NCI-H1092 treated with DMSO at 0.1 percent for 48 hours (cell line): ENCODE measurements at places on chromosomes 3 and 15.

- DNase-seq: no peak
Measured at GRCh38 chr3:173932624-173933023, 535.1 kb downstream of the NLGN1 start.

DNA sequence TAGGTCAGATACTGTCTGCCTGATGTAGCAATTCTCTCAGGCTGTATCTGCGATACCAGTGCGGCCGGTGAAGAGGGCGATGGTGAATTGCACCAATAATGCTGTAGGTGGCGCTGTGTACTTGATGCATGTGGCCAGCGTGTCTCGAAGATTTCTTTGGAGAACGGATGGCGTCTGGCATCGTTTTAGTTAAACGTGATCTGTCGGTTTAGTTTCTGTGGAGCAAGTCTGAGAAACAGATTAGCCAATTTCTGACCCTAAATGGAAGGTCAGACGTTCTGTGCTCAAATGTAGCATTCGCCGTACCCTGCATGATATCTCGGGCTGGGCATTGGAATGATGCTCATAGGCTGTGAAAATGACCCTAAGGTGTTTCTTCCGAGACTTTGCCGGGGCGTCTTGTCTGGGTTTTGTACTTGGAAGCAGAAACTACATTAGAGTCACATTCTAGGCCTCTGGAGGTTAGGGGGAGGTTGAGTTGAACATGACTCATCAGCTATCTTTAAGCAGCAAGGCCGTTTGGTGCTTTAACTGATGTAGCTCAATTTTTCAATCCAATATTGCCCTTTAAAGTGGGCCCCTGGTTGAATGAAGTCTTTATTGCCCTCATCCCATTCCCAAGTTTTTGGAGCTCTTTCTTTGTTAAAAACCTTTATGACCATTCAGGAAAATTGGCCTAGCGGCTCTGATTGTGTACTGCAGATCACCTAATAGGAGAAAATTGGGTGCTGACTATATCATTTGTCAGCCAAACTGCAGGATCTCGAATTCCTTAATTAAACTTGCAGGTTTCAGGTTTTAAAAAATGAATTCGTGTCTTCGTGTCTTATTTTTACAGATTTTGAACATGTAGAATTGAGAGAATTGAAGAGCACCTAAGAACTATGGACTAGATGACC, 80.0 kb downstream of the SQOR start:
- peak; percentile 67 for DNase-seq

- peak; percentile 19 for DNase-seq
Measured at GRCh38 chr3:18111796-18112232, 313.3 kb downstream of the SATB1 start.

DNA sequence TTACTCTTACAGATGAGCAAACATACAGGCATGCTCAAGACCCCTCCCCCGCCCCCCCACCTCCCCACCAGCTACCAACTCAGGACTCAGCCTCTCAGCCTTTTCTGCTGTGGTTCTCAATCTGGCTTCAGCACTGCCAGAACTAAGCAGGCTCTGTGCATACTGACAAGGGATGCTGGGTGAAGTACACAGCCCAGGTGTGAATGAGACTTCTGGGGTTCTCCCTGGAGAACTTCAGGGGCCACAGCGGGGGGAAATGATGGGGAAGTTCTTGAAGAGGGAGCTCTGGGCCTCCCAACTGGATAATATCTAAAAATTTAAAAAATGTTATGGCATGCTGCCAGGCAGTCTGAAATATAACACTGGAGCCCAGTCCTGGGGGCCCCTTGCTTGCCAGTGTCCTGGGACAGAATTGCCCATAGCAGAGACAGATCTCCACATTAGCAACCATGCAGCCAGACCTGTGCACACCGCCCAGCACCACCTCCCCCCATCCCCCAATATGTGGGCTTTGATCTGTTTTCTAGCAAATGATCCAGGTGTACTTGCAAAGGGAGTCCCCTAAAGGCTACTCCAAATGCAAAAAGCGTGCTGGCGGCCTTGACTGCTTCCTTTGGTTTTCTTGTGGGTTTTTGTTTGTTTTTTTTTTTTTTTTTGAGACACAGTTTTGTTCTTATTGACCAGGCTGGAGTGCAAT, 41.4 kb downstream of the PGPEP1L start:
- no peak for DNase-seq
